Activated CD4-positive, alpha-beta T cell treated with anti-CD3 and anti-CD28 coated beads, Interleukin-2, amount 50 U/mL, for 16 hours (primary cell): ENCODE measurements at places on chromosomes 11 and 22.

GRCh38 chr11:118892514-118892913 lies 8.8 kb downstream of the CXCR5 start:
- DNase-seq, result peak; percentile 57

GRCh38 chr22:37488337-37489135 lies 2.4 kb upstream of the MFNG start:
- DNase-seq, result no peak

DNA sequence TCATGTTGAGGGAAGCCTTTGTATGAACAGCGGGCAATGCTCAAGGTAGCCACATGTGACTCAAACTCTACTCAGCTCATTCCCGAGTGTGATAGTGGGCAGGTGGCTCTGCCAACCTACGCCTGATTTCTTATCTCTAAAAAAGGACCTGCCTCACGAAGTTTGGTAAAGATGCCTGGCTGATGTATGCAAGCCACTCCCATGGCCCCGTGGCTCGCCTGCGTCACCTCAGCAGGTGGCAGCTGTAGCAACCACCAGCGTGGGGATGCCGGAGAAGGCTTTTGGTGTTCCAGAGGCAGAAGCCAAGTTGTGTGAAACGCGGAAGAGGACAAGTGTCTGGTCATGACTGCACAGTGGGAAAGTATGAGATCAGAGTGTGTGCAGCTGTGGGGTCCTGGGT lies 5.4 kb downstream of the FADS2 start:
- DNase-seq, result peak; percentile 39

GRCh38 chr22:22239311-22239939 lies 5.2 kb upstream of the VPREB1 start:
- no peak for DNase-seq

DNA sequence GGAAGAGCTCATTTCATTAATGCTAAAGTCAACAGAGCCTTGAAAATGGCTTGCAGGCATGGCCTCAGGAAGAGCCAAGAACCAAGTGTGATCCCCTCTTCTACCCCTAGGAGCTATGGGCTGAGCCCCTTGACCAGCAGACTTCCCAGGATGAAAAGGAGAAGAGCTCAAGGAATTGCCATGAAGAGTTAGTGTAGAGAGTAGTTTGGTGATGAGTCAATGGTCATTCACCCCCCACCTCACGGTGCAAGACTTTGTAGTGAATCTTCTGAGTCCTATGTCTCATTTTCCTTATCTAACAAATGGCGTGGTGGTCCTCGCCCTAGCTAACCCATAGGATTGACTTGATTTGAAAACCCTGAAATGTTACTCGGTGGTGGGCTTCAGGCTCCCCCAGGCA lies 422.4 kb upstream of the CADM1 start:
- no peak for DNase-seq

GRCh38 chr11:43868852-43869567 lies 11.6 kb upstream of the ALKBH3 start:
- peak; percentile 92 for DNase-seq

DNA sequence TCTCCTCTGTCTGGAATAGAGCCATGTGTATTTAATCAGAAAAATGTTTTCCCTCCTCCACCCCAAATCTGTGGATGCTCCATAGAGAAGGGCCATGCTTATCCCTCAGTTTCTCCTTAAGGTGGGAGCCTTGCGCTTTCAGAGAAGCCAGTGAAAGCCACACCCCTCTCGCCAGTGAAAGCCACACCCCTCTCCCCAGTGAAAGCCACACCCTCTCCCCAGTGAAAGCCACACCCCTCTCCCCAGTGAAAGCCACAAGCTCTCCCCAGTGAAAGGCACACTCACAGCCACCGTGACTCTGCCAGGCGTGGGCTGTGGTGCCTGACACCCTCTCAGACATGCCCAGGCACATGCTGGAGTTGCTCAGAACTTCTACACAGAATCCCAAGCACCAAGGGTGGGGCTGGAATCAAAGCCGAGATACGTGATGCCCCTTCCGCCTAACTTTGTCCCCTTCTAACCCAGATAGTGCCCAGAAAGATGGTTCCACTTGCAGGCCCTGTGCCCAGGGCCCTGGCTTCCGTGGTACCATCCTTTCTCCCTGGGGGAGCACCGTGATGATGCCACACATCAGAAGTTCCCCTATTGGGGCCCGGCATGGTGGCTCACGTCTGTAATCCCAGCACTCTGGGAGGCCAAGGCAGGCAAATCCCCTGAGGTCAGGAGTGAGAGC lies 16.5 kb upstream of the PRR5 start:
- peak; percentile 90 for DNase-seq

- no peak for DNase-seq
These were observed 10.0 kb upstream of the PKNOX2 start for GRCh38 chr11:125154378-125155099.

DNA sequence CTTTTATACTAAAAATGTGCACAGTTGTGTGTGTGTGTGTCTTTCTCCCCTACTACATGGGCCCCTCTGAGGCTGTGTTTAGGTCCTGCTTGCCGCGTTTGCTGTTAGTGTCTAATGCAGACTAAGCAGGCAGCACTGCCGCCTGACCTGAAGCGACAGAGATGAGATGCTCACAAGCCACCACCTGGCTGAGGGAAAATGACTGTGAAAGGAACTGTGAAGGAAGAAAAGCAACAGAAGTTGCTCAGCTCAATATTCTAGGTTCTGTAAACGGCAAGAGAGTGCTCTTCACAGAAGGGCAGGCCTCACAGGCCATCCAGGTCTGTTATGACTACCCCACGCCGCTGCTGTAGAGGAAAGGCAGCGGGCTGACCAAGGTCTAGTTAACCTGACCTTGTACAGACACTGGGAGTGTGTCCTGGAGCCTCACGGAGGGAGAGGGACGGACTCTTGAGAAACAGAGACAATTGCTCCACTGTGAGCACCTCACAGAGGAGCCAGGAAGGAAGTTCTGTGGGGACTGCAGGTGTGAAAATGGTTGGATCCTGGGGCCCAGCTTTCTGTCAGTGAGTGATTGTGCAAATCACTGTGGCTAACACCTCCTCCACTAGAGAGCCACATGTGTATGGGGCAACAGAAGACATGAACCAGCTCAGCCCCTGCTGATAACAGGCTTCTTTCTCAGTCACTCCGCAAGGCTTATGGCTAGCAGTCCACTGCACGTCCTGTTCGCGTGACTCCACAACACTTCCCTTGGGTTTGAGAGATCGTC lies 31.3 kb upstream of the YPEL1 start:
- peak; percentile 95 for DNase-seq

DNA sequence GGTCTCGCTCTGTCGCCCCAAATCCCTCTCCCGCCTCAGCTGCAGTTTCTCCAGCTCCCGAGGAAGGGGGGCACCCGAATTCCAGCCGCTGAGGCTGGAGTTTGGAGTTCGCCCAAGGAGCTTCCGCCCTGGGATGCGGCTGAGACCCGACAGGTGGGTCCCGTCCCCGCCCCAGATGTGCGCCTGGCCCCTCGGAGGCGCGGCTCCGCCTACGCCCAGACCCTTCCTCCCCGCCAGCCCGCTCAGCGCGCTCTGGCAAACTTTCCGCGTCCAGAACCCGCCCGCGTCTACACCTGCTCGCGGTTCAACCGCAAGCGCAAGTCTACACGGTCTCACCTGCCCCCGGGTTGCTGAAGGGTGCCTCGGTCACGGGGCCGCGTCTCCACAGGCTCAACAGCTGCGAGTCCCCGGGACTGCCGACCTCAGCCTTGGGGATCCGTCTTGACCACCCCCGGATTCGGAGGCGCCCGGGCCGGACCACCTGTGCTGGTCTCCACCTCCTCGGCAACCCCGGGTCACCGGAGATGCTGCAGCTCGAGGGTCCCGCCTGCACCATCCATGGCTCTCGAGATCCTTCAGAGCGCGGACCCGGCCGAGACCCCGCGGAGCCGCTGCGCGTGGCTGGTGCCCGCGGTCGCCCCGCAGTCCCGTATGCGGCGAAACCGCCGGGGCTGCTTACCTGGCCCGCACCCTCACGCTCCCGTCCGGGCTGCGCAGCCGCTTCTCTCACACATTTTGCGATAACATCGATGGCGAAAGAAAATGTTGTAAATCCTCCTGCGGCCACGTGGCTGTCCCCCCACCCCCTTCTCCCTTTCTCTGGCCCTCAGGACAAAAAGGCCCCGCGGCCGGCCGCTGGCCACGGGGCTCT lies 63.6 kb downstream of the NFAM1 start:
- DNase-seq, result no peak

- peak; percentile 31 for DNase-seq
These were observed 89.7 kb downstream of the ZC3H12C start for GRCh38 chr11:110182886-110183285.

GRCh38 chr22:28230671-28231070 lies 311.6 kb upstream of the PITPNB start:
- no peak for DNase-seq

DNA sequence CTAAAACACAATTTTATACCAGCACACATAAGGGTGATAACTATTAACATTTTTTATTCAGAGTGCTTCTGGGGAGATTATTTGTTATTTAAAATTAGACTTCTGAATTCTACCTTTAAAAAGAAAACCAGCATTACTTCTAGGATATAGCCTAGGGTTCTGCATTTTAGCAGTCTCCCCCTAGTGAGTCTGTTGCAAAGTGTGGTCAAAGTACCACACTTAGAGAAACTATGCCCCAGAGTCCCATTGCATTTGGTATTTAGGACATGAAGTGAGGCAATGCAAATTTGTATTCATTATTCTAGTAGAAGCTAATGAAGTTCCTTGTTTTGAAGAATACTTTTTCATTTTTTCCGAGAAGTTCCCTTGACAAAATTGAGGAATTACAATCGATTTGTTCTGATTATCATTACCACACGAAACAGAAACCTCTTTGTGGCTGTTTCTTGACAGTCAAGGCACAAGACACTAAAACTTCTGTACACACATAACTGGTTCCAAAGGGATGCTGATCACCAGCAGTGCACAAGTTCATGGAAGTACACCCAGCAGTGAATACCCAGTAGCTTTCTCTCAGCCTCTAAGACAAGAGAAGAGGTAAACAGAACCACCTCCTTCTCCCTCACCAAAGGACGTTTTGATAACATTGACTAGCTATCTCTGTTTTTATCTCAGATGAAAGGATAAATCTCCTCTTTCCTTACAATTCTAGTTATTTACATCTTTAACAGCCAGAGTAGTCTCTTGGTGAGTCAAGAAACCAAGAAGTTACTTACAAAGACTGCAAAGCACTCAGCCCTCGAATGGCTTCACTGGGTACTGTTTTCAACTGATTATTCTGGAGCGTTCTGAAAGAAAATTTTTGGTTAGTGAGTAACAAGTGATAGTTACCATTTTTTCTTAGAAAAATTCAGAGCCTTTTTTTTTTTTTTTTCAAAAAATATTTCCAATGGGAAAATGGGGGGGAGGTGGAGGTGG lies 27.6 kb upstream of the CCDC34 start:
- DNase-seq, result no peak

- peak; percentile 3 for DNase-seq
These were observed 33.8 kb upstream of the MUC5AC start for GRCh38 chr11:1123970-1124369.

- no peak for DNase-seq
These were observed 2.9 kb upstream of the MRGPRG start for GRCh38 chr11:3221408-3222002.

GRCh38 chr11:60809249-60809648 lies 24.1 kb downstream of the MS4A10 start:
- no peak for DNase-seq

- DNase-seq, result no peak
These were observed 110.0 kb upstream of the PAX6 start for GRCh38 chr11:31921081-31921480.

DNA sequence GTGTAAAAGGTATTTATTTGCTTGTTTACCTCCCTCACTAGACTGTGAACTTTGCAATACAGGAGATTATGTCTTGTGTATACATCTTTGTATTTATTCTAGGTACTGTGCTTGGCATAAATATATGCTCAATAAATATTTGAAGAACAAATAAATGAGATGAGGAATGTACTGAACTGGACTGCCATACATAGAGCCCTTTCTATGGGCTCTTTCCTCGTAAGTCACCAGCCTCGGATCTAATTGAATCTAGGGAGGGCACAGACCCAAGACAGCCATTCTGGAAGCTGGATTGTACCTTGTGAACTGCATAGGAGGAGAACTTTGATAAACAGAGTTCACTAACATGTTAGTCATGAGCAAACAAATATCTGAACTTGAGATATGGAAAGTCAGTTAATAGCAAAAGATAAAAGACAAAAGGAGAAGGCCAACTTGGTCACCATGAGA lies 503.9 kb downstream of the INSC start:
- no peak for DNase-seq

GRCh38 chr11:65417702-65418430 lies 4.7 kb upstream of the NEAT1 start:
- DNase-seq, result peak; percentile 53

- DNase-seq, result peak; percentile 81
These were observed 12.1 kb downstream of the LRFN4 start for GRCh38 chr11:66868726-66869566.

- peak; percentile 60 for DNase-seq
These were observed 259.8 kb upstream of the BLID start for GRCh38 chr11:122375687-122376399.

GRCh38 chr11:92306966-92307510 lies 82.4 kb downstream of the FAT3 start:
- no peak for DNase-seq

DNA sequence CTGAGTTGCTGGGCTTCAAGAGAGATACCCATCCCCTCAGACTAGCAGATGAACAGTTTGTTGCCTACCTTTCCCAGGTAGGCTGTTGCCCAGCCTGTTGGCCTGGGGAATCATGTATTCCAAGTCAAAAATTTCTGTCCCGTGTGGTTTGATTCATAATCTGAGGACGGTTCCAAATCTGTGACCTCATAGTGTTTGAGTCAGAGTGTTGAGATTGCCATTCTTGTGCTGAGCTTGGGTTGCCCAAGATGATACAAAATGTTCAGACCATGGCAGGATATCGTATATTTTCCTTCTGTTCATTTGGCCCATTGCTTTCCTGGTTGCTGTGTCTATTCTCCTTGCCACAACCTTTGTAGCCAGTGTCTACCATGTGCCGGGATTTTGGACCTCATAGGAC lies 64.3 kb downstream of the CYB5R2 start:
- no peak for DNase-seq

GRCh38 chr22:45582955-45583320 lies 80.3 kb downstream of the FBLN1 start:
- no peak for DNase-seq
